ENCODE measurements at places on chromosomes 12 and 14.

DNA sequence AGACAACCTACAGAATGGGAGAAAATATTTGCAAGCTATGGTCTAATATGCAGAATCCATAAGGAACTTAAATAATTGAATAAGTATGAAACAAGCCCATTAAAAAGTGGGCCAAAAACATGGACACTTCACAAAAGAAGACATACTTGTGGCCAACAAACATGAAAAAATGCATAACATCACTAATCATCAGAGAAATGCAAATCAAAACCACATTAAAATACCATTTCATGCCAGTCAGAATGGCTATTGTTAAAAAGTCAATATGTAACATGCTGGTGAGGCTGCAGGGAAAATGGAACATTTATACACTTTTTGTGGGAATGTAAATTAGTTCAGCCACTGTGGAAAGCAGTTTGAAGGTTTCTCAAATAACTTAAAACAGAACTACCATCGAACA lies 945.4 kb upstream of the FLRT2 start:
- DNase-seq: peak; percentile 11

DNA sequence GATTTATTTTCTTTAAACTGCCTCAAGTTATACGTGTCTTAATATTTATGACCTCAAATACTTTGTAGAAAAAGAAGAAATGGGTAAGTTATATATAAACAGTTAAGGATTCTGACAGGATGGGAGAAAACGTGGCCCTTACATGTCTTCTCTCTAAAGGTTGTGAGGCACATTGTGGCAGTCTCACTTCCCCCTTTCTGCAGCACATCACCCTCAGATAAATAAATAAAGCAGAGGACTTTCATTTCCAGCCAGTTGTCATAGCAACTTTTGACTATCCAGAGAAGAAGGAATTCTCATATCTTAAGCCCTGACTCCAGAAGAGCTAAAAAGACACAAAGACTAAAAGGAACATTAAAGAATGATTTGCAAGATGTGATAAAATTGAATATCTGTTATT lies 28.8 kb upstream of the CEP83 start:
- DNase-seq: peak; percentile 1

DNA sequence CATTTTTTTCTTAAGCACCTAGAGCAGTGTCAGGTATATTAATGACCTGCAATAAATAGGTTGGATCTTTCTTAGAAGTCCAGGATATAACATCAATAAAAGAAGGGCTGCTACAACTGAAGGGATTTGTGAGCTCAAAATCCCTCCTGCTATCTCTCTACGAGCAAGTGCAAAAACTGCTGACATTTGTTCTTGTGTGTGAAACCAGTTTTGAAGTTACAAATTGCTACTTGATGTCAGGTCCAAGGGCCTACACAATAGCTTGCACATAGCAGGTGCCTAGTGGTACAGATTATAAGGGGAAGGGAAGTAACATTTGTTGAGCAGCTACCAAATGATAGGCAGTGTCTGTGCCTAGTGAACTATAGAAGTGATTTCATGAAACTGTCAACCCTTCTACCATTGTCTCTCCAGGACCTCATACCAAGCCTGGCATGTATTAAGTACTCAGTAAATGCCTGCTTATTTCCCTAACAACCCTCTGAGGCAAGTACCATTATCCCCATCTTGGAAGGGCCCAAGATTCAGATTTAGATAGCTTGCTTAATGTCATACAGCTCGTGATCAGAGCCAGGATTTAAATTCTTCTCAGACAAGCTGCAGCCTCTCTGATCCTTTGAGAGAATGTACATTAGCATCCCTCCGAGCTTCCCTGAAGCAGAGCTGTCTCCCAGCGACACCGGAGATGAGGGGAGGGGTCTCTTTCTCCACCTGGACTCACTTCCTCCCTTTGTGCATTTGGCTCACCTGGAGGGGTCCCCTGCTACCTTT lies 300.3 kb downstream of the ZFP36L1 start:
- no peak for DNase-seq

GRCh38 chr12:4032924-4033615 lies 159.9 kb upstream of the PARP11 start:
- DNase-seq: peak; percentile 40

DNA sequence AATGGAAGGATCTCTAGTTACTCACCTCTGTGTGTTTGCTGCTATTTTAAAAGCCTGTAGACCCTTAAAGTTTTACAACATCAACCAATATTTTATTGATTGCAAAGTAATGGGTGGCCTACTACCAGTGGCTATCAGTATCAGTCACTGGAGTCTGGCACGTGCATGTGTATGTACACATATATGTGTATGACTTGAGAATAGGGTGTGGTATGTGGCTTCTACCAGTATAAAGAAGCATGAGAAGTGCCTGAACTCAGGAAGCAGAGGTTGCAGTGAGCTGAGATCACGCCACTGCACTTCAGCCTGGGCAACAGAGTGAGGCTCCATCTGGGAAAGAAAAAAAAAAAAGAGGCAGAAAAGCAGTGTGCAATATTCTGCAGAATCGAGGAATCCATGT lies 45.5 kb upstream of the GAS2L3 start:
- no peak for DNase-seq

- DNase-seq: no peak
Measured at GRCh38 chr14:38883127-38883526, 219.9 kb downstream of the SEC23A start.

GRCh38 chr14:104222396-104223036 lies 84.1 kb downstream of the KIF26A start:
- DNase-seq: no peak

DNA sequence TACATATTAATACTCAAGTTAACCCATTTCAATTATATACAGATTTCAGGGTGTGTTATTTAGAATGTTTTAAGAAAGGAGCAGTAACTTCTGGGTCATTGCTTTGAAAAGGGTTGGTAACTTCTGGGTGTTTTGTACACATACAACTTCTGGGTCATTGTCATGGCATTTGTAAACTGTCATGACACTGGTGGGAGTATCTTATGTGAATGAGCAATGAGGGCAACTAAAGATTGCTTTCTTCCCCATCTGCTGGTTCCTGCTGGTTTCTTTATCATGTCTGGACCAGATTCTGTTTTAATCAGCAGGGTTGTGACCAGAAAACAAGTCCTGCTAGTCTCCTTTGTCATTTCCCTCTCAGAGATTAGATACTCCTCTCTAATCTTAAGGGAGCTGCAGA lies 713.3 kb downstream of the LRFN5 start:
- no peak for DNase-seq

DNA sequence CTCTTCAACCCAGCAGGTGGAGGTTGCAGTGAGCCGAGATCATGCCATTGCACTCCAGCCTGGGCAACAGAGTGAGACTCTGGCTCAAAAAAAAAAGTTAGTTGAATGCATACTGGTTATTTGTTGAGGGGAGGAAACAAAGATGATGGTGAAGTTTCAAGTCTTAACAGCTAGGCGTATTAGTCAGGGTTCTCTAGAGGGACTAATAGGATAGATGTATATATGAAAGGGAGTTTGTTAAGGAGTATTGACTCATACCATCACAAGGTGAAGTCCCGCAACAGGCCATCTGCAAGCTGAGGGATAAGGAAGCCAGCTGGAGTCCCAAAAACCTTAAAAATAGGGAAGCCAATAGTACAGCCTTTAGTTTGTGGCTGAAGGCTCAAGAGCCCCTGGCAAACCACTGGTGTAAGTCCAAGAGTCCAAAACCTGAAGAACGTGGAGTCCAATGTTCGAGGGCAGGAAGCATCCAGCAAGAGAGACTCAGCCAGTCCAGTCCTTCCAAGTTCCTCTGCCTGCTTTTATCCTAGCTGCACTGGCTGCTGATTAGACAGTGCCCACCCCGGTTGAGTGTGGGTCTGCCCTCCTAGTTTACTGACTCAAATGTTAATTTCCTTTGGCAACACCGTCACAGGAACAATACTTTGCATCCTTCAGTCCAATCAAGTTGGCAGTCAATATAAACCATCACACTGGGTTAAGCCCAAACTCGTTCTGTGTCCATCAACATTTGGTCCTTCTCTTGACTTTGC lies 26.1 kb upstream of the PKP2 start:
- DNase-seq: no peak

DNA sequence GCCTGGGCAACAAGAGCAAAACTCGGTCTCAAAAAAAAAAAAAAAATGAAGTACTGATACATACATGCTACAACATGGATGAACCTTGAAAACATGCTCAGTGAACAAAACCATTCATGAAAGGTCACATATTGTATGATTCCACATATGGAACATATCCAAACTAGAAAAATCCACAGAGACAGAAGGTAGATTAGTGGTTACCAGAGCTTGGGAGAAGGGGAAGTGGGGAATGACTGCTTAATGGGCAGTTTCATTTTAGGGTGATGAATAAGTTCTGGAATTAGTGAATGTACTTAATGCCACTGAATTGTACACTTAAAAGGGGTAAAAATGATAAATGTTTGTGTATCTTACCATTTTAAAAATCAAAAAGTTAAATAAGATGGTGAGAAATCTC lies 2.7 kb downstream of the ITGB7 start:
- no peak for DNase-seq

DNA sequence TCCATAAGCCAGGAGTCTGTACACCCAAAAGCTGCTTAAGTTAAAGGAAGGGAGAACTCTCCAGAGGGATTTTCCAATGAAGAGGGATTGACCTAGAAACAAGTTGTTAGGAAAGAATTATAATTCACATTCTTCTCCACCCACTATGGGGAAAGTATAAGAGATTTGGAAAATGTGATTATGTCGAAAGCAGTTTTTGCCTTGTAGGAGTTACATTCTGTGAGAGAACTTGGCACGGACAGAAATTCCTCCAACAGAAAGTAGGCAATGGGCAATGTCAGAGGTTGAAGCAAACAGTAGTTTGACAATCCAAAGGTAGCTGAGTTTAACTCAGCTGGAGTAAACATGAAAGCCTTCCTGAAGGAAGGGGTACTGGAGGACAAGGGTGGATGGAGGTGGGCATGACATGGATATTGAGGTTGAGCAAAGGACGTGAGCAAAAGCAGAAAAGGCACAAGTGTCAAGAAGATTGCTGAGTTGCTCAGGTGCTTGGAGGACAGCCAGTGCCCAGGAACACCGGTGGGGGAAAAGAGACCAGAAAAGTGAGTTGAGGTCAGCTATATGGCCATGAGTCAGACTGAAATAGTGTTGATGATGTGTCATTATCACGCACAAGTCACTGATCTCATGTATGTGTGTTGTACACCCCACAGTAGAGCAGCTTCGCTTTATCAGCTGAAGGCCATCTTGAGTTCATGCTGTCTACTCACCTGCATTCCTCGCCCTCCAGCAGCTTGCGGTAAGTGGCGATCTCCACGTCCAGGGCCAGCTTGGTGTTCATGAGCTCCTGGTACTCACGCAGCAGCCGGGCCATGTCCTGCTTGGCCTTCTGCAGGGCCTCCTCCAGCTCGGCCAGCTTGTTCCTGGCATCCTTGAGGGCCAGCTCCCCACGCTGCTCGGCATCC lies 4.0 kb downstream of the KRT5 start:
- DNase-seq: peak; percentile 61

GRCh38 chr14:101932673-101933072 lies 31.7 kb upstream of the DYNC1H1 start:
- peak; percentile 21 for DNase-seq

DNA sequence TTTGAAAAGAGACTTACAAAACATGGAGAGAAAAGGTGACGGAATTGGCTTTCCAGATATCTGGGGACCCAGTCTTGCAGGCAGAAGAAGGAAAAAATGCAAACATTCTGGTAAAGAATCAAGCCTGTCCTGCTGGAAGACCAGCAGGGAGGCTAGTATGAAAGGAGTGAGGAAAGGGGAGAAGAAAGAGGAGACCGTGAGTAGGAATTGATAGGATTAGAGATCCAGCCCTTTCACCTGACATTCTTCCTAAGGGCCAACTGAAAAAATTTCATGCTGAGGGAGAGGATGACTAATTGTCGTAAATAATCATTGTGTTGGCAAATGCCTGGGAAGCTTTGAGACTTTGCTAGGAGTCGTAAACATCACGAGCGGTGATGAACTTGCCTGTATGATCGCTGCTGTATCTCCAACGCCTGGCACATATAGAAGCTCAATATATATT lies 12.1 kb downstream of the BHLHE41 start:
- no peak for DNase-seq

DNA sequence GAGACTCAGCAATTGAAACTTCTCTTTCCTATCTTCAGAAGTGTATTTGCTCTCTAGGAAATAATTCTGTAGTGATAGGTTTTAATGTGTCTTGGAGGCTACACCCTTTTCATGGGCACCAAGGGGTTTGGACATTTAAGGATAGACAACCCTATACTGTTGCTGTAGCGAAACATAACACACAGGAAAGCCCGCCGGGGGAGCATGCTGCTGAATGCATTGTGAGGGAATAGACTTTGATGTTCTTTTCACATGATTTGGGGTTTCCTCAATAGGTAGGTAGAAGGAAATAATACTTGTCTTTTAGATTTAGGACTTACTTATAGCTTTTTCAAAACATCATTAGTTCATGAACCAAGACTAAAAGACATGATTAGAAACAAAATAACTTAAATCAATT lies 97.0 kb downstream of the PELI2 start:
- no peak for DNase-seq

GRCh38 chr14:64796369-64796768 lies 83.3 kb downstream of the SPTB start:
- no peak for DNase-seq
